ENCODE measurements at places on chromosomes 6 and 20.
A peak's percentile ranks its signal among the peaks of the same experiment; 100 is the strongest.

- no peak for DNase-seq
- H3K27ac ChIP-seq, result no peak overlapping the region
- peaks cover 9% of the 10 kb centered on the region for H3K4me1 ChIP-seq
- H3K36me3 ChIP-seq, result no peaks in the 10 kb centered on the region
Observed at GRCh38 chr6:31465185-31465536, 32.8 kb upstream of the MICB start.

DNA sequence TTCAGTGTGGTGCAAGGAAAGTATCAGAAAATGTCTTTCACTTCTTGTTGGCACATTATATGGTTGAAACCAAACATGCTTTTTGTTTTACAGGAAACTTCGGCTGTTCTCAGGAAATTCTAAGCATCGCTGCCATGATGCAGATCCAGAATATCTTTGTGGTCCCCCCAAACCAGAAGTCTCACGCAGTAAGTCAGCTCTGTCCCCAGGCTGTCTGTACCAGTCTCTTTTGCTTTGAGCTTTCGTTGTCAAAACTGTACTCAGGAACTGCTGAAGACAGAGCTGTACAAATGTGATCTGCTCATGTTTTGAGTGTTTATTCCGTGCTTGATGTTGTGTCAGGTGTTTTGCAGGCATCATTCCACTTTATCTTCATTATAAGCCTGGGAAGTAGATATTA, 59.6 kb downstream of the DHX35 start:
- no peak overlapping the region for H3K27ac ChIP-seq
- H3K36me3 ChIP-seq, result peaks cover 47% of the 10 kb centered on the region
- no peaks in the 10 kb centered on the region for H3K27me3 ChIP-seq
- H3K4me3 ChIP-seq, result no peak overlapping the region

GRCh38 chr6:52227495-52227894, 16.8 kb downstream of the IL17F start:
- H3K27ac ChIP-seq, result peak overlapping the region; percentile 93
- H3K27me3 ChIP-seq, result peaks cover 24% of the 10 kb centered on the region
- no peak overlapping the region for H3K4me3 ChIP-seq
- no peaks in the 10 kb centered on the region for H3K36me3 ChIP-seq
- no peak for DNase-seq

GRCh38 chr20:16147916-16148315, 425.3 kb downstream of the KIF16B start:
- no peak for DNase-seq
- no peak overlapping the region for H3K27ac ChIP-seq
- no peak overlapping the region for H3K4me3 ChIP-seq
- peaks cover 2% of the 10 kb centered on the region for H3K36me3 ChIP-seq
- peaks cover 4% of the 10 kb centered on the region for H3K27me3 ChIP-seq

DNA sequence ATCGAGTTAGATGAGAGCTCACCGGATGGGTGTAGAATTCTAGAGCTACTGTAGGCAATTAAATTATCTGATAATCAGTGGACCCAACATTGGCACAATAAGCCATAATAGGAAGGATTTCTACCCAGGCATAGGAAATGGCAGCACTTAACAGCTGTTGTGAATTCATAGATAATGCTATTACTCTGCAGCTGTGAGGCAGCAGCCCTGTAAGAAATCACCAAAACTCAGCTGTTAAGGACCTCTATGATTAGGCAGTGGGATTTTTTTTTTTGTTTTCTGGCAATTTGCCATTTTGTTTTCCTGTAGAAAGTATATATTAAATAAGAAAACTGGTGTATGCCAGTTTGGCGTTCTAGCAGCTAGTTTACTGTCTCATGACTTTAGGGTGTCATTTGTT, 609.1 kb upstream of the SLC35B3 start:
- no peaks in the 10 kb centered on the region for H3K27me3 ChIP-seq
- no peak for DNase-seq
- no peaks in the 10 kb centered on the region for H3K4me1 ChIP-seq
- H3K4me3 ChIP-seq, result no peak overlapping the region

DNA sequence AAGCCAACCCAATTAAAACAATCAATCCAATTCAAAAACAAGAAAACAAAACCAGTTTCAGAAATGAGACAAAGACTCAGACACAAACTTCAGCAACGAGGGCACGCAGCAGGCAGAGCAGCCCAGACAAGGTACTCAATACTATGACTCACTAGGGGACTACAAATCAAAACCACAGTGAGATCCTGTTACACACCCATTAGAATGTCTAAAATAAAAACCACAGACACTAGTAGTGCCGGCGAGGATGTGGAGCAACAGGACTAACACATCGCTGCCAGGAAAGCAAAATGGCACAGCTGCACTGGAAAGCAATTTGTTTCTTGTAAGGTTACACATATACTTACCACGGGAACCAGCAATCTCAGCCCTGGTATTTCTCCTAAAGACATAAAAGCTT, 28.4 kb upstream of the MAS1L start:
- H3K4me3 ChIP-seq, result no peak overlapping the region
- no peak for DNase-seq
- no peak overlapping the region for H3K27ac ChIP-seq
- no peaks in the 10 kb centered on the region for H3K4me1 ChIP-seq
- no peaks in the 10 kb centered on the region for H3K36me3 ChIP-seq
- H3K27me3 ChIP-seq, result peaks cover 17% of the 10 kb centered on the region

- no peaks in the 10 kb centered on the region for H3K27me3 ChIP-seq
- peak overlapping the region; percentile 19 for H3K27ac ChIP-seq
- no peak for DNase-seq
- H3K36me3 ChIP-seq, result no peaks in the 10 kb centered on the region
Observed at GRCh38 chr6:111074311-111074710, 13.0 kb upstream of the SLC16A10 start.

- H3K4me1 ChIP-seq, result peaks cover 2% of the 10 kb centered on the region
- no peaks in the 10 kb centered on the region for H3K36me3 ChIP-seq
- H3K27ac ChIP-seq, result no peak overlapping the region
- no peaks in the 10 kb centered on the region for H3K27me3 ChIP-seq
- no peak overlapping the region for H3K4me3 ChIP-seq
Observed at GRCh38 chr6:130377915-130378314, 12.1 kb downstream of the TMEM200A start.

DNA sequence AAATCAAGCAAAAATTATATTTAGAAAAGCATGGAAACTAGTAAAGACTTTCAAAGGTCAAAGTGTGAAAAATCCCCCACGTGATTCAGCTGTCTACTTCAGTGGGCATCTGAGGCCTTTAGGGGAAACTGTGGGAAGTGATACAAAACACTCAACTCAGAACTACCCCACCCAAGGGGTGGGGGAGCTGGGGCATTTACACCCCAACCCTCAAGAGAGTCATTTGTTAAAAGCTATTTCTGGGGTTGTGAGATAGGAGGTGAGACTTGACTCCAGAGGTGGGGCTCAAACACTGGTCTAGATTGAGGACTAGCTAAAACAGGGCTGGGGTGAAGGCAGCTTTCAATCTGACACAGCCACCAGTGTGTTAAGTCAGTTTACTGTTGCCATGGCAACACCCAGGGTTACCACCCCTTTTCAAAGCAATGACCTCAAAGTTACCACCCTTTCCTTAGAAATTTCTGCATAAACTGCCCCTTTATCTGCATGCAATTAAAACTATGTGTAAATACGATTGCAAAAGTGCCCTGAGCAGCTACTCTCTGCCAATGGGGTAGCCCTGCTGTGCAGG, 9.9 kb upstream of the GTSF1L start:
- peaks cover 8% of the 10 kb centered on the region for H3K27me3 ChIP-seq
- no peak overlapping the region for H3K27ac ChIP-seq
- H3K4me3 ChIP-seq, result no peak overlapping the region
- no peaks in the 10 kb centered on the region for H3K36me3 ChIP-seq
- DNase-seq, result no peak

- no peaks in the 10 kb centered on the region for H3K27me3 ChIP-seq
- H3K27ac ChIP-seq, result no peak overlapping the region
Observed at GRCh38 chr6:11298651-11299420, 66.4 kb upstream of the NEDD9 start.
